ENCODE measurements at places on chromosomes 4 and X. TPM values are rescaled to one million over a fixed set of nuclear protein-coding genes. Genes with fewer than 3 reads are reported as not detected.

The VCX gene
- total RNA-seq = 0.23 TPM

GRCh38 chr4:39587881-39588280 lies 50.8 kb downstream of the SMIM14 start:
- no peaks in the 10 kb centered on the region for H3K27me3 ChIP-seq
- DNase-seq = no peak
- no peak overlapping the region for H3K27ac ChIP-seq
- no peak overlapping the region for H3K4me3 ChIP-seq
- H3K4me1 ChIP-seq = no peaks in the 10 kb centered on the region

DNA sequence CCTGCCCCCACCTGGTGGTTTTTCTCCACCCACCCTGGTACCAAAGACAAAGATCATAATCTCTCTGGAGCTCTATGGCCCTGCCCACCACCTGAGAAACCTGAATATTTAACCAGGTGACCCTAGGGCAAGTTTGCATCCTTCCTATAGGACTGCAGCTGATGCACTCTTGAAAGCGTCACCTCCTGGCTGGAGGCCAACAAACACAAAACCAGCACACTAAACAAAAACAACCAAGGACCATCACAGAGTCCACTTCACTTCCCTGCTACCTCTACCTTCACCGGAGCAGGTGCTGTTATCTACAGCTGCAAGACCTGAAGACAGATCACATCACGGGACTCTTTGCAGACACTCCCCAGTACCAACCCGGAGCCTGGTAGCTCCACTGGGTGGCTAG lies 296.7 kb upstream of the FGF13 start:
- no peaks in the 10 kb centered on the region for H3K4me1 ChIP-seq
- H3K36me3 ChIP-seq = no peaks in the 10 kb centered on the region
- H3K27me3 ChIP-seq = no peaks in the 10 kb centered on the region
- no peak overlapping the region for H3K27ac ChIP-seq
- DNase-seq = no peak

DNA sequence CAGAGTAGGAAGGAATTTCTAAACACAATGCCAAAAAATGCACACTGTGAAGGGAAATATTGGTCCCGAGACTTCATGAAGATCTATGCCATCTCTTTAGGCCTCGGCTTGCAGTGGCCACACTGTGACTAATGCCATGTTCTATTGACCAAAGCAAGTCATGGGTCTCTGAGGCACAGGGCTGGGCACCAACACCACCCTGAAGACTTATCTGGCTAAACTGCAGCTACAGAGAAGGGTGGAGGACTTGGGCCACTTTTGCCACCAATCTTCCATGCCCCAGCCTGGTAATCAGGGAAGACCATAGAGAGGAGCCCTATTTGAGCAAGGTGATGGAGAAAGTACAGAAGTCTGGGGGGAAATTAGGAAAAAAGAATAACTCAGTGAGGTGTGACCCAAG lies 42.1 kb downstream of the HMX1 start:
- no peaks in the 10 kb centered on the region for H3K27me3 ChIP-seq
- no peak overlapping the region for H3K27ac ChIP-seq
- no peaks in the 10 kb centered on the region for H3K36me3 ChIP-seq
- no peak for DNase-seq
- no peak overlapping the region for H3K4me3 ChIP-seq

DNA sequence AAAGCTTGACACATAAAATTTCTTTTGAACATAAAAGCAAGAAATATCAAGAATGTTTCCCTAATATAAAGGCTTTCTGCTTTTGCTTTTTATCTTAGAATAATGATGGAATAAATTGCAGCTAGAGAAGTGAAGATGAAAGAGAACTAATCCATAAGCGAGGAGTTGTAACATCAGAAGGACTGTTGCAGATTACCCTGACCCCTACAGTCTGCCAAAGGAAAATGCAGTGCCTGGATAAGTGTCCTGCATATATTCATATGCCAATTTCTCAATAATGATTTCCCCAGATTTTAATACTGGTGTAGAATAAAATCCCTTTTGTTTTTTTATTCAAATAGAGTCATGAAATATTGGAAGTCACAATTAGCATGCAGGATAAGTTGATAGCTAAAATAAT lies 115.9 kb downstream of the MAGEC2 start:
- H3K27ac ChIP-seq = no peak overlapping the region
- H3K36me3 ChIP-seq = no peaks in the 10 kb centered on the region
- no peaks in the 10 kb centered on the region for H3K27me3 ChIP-seq
- no peaks in the 10 kb centered on the region for H3K4me1 ChIP-seq

The CPE gene
- total RNA-seq = not detected

DNA sequence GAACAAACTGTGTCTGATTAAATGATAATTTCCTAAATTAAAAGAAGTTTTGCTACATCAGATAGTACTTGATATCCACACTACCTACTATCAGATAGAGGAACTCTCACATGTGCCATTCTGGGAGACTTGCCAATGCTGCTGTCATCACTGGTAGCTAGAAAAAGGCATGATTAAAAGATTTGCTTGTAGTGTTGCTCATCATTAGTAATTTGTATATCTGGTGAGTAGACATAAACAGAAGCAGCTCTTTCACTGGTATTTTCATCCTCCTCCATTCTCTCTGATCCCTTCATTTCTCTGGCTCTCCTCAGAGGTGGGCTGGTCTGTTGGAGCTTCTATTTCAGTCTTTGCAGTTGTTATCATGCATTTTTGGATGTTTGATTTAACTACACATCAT lies 56.0 kb downstream of the SPRY1 start:
- H3K4me3 ChIP-seq = no peak overlapping the region
- H3K27me3 ChIP-seq = no peaks in the 10 kb centered on the region
- H3K36me3 ChIP-seq = no peaks in the 10 kb centered on the region
- DNase-seq = no peak

The CXCL10 gene
- total RNA-seq = 1.3 TPM

DNA sequence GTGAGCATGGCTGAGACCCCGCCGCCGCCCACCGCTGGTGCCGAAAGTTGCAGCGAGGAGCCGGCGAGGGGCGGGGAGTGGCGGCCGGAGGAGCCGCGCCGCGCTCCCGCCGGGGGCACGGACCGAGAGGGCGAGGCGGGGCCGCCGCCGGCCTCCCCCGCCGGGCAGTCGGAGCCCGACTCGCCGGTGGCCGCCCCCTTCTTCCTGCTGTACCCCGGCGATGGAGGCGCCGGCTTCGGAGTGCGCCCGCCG lies 16.5 kb downstream of the UTP3 start:
- peak overlapping the region; percentile 50 for H3K27ac ChIP-seq
- H3K4me1 ChIP-seq = no peaks in the 10 kb centered on the region
- H3K36me3 ChIP-seq = no peaks in the 10 kb centered on the region
- H3K27me3 ChIP-seq = no peaks in the 10 kb centered on the region

DNA sequence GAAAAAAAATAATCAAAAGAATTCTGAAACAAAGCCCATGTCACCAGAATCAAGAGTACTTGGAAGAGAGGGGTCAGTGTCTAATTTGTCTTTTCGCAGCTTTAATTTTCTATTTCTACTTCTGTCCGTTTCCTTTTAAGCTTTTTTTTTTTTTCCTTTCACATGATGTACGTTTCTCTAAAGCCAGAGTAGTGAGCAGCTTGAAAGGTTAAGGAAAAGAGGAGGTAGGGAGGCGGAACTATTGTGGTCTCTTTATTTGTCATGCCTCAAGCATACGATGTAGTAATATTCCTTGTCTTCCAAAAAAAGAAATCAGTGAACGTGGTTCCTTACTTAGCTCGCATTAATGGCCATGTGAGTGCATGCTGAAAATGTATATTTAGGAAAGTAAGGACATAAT lies 311.5 kb downstream of the TENM3 start:
- no peak overlapping the region for H3K4me3 ChIP-seq
- H3K27ac ChIP-seq = no peak overlapping the region
- DNase-seq = no peak
- H3K4me1 ChIP-seq = no peaks in the 10 kb centered on the region
- no peaks in the 10 kb centered on the region for H3K36me3 ChIP-seq

DNA sequence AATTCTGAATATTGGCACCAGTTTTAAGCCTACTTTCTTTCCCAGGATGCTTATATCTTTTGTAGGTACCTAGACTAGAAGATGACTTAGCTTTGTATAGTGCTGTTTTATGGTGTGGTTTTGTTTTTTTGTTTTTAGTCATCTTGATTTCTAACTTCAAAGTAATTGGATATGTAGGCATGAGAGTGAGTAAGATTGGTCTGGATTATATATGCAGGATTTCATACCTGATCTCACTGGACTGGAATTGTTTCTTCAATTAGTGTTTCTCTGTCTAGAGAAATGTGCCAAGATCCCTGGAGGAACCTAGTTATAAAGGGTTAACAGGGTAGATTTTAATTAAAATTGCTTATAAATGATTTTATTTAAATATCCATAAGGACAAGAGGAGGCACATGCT lies 23.1 kb downstream of the NAP1L5 start:
- no peaks in the 10 kb centered on the region for H3K4me1 ChIP-seq
- no peak for DNase-seq
- no peaks in the 10 kb centered on the region for H3K36me3 ChIP-seq

The MMAA gene
- total RNA-seq = 13.0 TPM

The HPGDS gene
- not detected for total RNA-seq

The CXXC4 gene
- 11.1 TPM for total RNA-seq

- no peak overlapping the region for H3K27ac ChIP-seq
- H3K36me3 ChIP-seq = no peaks in the 10 kb centered on the region
- DNase-seq = no peak
- H3K4me1 ChIP-seq = no peaks in the 10 kb centered on the region
- no peak overlapping the region for H3K4me3 ChIP-seq
- no peaks in the 10 kb centered on the region for H3K27me3 ChIP-seq
These were observed 69.3 kb downstream of the GPC4 start for GRCh38 chrX:133346026-133346425.

GRCh38 chrX:13468096-13468495 lies 101.3 kb upstream of the EGFL6 start:
- no peak overlapping the region for H3K4me3 ChIP-seq
- H3K27me3 ChIP-seq = no peaks in the 10 kb centered on the region
- H3K27ac ChIP-seq = no peak overlapping the region
- H3K36me3 ChIP-seq = no peaks in the 10 kb centered on the region
- DNase-seq = no peak

DNA sequence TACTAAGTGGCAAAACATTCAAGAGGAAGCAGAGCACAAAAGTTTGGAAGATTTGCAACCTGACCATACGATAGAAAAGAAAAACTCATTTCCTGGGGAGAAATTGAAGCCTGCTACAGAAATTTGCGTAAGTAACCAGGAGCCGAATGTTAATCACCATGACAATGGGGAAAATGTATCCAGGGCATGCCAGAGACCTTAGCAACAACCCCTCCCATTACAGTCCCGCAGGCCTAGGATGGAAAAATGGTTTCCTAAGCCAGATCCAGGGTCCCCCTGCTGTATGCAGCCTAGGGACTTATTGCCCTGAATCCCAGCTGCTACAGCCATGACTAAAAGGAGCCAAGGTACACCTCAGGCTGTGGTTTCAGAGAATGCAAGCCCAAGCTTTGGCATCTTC lies 472.2 kb upstream of the KLHL4 start:
- no peaks in the 10 kb centered on the region for H3K27me3 ChIP-seq
- no peak overlapping the region for H3K4me3 ChIP-seq
- H3K36me3 ChIP-seq = no peaks in the 10 kb centered on the region
- no peaks in the 10 kb centered on the region for H3K4me1 ChIP-seq
- DNase-seq = no peak

The FRG1 gene
- 48.4 TPM for total RNA-seq

GRCh38 chr4:135120195-135120594 lies 918.6 kb upstream of the PABPC4L start:
- H3K27me3 ChIP-seq = no peaks in the 10 kb centered on the region
- no peak overlapping the region for H3K27ac ChIP-seq
- H3K4me3 ChIP-seq = no peak overlapping the region

DNA sequence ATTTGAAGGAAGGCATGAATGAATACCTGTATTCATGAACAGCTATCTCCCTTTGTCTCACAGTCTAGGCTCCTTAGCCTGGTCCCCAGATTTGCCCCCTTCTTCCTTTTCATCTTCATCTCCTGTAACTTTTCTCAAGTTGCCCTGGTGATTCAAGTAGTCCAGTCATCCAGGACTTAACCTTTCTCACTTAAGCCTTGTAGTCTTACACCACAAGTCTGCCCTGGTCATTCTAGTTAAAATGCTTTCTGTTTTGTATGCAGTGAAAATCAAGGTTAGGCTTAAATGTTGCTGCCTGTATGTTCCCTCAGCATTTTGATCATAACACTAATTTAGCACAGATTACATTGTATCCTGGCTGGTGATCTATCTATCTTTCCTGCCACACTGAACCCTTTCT lies 58.5 kb upstream of the SLC7A11 start:
- H3K4me3 ChIP-seq = no peak overlapping the region
- DNase-seq = no peak
- H3K36me3 ChIP-seq = no peaks in the 10 kb centered on the region
- no peaks in the 10 kb centered on the region for H3K4me1 ChIP-seq
- H3K27ac ChIP-seq = no peak overlapping the region

The SPARCL1 gene
- total RNA-seq = 1.1 TPM

GRCh38 chr4:171588051-171588545 lies 225.1 kb upstream of the GALNTL6 start:
- H3K4me1 ChIP-seq = peaks cover 8% of the 10 kb centered on the region
- H3K4me3 ChIP-seq = no peak overlapping the region
- H3K27ac ChIP-seq = no peak overlapping the region

DNA sequence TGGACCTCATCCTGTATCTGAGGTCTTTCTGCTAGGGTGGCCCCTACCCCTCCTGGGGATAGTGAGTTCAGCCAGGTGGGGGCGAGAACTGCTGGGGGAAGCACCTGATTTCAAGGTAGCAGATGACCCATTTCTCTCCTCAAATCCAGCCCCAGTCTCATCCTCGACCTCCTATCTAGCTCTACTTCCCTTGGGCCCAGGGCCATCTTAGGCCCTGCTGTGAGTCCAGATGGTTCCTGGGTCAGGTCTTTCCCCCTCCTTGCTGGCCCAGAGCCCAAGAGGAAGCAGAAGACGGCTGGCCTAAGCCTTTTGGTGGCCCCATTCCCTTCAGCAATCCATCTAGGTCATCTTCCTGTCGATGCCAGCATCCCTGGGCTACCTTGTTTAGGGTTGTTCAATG lies 3.3 kb downstream of the CDK16 start:
- no peaks in the 10 kb centered on the region for H3K27me3 ChIP-seq
- no peak for DNase-seq
- no peak overlapping the region for H3K4me3 ChIP-seq
- peaks cover 24% of the 10 kb centered on the region for H3K36me3 ChIP-seq
- no peak overlapping the region for H3K27ac ChIP-seq
- peaks cover 8% of the 10 kb centered on the region for H3K4me1 ChIP-seq

The NWD2 gene
- total RNA-seq = not detected

GRCh38 chr4:173411106-173411693 lies 12.3 kb upstream of the SCRG1 start:
- H3K4me1 ChIP-seq = no peaks in the 10 kb centered on the region
- no peak overlapping the region for H3K4me3 ChIP-seq
- no peak overlapping the region for H3K27ac ChIP-seq
- H3K27me3 ChIP-seq = no peaks in the 10 kb centered on the region

- DNase-seq = no peak
- H3K27me3 ChIP-seq = no peaks in the 10 kb centered on the region
- no peak overlapping the region for H3K4me3 ChIP-seq
- no peaks in the 10 kb centered on the region for H3K36me3 ChIP-seq
- no peak overlapping the region for H3K27ac ChIP-seq
These were observed 148.9 kb downstream of the SOX3 start for GRCh38 chrX:140355922-140356321.

- H3K27ac ChIP-seq = no peak overlapping the region
- no peaks in the 10 kb centered on the region for H3K36me3 ChIP-seq
- DNase-seq = no peak
- no peaks in the 10 kb centered on the region for H3K4me1 ChIP-seq
- H3K27me3 ChIP-seq = no peaks in the 10 kb centered on the region
- no peak overlapping the region for H3K4me3 ChIP-seq
These were observed 236.9 kb upstream of the PRKX start for GRCh38 chrX:3950373-3950772.

- DNase-seq = no peak
- no peak overlapping the region for H3K27ac ChIP-seq
- H3K4me3 ChIP-seq = no peak overlapping the region
- no peaks in the 10 kb centered on the region for H3K36me3 ChIP-seq
- no peaks in the 10 kb centered on the region for H3K27me3 ChIP-seq
These were observed 85.4 kb downstream of the PHKA2 start for GRCh38 chrX:18898492-18898891.

All from GM12878 (cell line).